ENCODE measurements at places on chromosomes 11 and 22. TPM values are rescaled to one million over a fixed set of nuclear protein-coding genes. Genes with fewer than 3 reads are reported as not detected.

F2 gene
- not detected for total RNA-seq

DNA sequence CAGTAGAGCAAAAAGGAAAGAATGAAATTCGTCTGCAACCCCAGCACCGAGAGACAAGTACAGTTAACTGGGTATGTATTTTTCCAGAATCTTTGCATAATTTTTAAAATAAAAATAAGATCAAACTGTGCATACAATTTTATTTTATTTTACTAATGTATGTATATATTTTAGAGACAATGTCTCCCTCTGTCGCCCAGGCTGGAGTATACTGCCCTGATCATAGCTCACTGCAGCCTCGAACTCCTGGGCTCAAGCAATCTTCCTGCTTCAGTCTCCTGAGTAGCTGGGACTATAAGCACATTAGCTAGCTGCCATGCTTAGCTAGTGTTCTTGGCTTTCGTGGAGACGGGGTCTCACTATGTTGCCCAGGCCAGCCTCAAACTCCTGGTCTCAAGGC is 18.8 kb upstream of the DRD2 start:
- H3K27me3 ChIP-seq = no peaks in the 10 kb centered on the region
- no peaks in the 10 kb centered on the region for H3K36me3 ChIP-seq
- no peak for DNase-seq
- H3K4me1 ChIP-seq = no peaks in the 10 kb centered on the region
- H3K27ac ChIP-seq = no peak overlapping the region

- H3K27ac ChIP-seq = no peak overlapping the region
- H3K4me3 ChIP-seq = no peak overlapping the region
- DNase-seq = peak; percentile 80
These were observed 81.6 kb downstream of the CCDC81 start for GRCh38 chr11:86456075-86456939.

DNA sequence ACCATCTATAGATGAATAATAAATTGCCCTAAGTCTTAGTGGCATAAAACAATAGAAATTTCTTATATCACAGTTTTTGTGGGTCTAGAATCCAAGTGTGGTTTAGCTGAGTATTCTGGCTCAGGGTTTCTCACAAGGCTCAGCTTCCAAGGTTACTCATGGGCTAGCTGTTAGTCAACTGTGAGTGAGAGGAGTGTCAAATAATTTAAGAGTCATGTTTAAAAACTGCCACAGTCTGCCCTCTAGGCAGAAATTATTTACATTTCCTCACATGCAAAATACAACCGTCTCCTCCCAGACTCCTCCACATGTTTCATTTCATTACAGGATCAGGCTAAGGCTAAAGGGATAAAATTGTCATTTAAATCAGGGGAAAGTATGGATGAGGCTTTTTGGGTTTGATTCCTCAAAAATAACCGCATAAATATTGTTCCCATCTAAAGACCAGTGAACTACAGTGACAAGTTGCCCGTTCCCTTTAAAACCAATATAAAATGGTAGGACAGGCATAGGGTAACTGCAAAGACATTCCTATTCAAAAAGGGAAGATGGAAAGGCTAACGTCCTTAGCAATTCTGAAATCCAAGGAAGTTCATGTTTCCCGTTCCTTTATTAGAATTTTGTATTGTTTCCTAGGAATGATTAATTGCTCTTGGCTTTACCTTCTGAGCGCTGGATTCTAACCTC is 324.3 kb downstream of the DYNC2H1 start:
- no peak overlapping the region for H3K4me3 ChIP-seq
- H3K27me3 ChIP-seq = no peaks in the 10 kb centered on the region
- DNase-seq = peak; percentile 94
- H3K36me3 ChIP-seq = no peaks in the 10 kb centered on the region
- H3K4me1 ChIP-seq = peaks cover 10% of the 10 kb centered on the region
- H3K27ac ChIP-seq = no peak overlapping the region

- H3K27me3 ChIP-seq = no peaks in the 10 kb centered on the region
- no peak overlapping the region for H3K4me3 ChIP-seq
- H3K4me1 ChIP-seq = peaks cover 47% of the 10 kb centered on the region
- peak; percentile 95 for DNase-seq
- no peaks in the 10 kb centered on the region for H3K36me3 ChIP-seq
These were observed 2.9 kb downstream of the ALDH3B1 start for GRCh38 chr11:68012843-68013610.

GRCh38 chr11:47514825-47515647 is 37.9 kb downstream of the CELF1 start:
- no peak overlapping the region for H3K27ac ChIP-seq
- H3K36me3 ChIP-seq = no peaks in the 10 kb centered on the region
- no peaks in the 10 kb centered on the region for H3K27me3 ChIP-seq
- DNase-seq = peak; percentile 95

PIH1D2 gene
- total RNA-seq = 2.2 TPM

PLAAT5 gene
- not detected for total RNA-seq
